ENCODE measurements at places on chromosomes 4 and X.
A peak's percentile ranks its signal among the peaks of the same experiment; 100 is the strongest.

DNA sequence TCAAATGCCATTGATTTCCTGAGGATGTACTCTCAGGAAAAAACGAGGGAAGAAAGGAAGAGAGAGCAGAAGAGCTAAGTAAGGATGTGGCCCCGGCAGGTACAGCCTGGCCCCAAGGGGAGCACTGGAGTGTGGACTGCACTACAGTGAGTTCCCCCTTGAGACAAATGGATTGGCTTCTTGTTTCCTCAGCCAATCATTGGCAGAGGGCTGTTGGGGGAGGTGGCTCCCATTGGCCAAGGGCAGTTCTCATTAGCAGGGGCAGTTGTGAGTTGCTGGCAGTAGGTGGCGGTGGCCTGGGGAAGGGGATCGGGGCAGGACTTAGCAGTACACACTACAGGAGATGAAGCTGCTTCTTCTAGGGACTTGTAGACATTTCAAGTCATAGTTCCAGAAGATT lies 24.1 kb upstream of the OCIAD2 start:
- no peak for DNase-seq

GRCh38 chr4:154422152-154422551 lies 69.4 kb downstream of the DCHS2 start:
- DNase-seq: no peak

DNA sequence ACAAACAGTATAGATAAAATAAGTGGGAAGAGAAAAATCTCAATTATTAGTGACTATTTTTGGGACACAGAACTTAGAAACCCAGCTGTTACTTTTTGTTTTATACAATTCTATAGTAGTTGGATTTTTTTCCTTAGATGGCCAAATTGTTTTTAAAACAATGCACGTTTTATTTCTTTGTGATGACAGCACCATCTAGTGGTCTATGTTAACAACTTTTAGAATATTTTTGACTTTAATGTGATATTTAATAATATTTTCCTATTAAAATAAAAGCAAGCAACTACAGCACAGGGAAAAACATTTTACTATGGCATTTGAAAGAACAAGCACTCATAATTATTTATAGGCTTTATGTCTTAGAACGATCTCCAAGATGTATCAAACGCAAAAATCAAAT lies 5.6 kb upstream of the SMIM31 start:
- no peak for DNase-seq

DNA sequence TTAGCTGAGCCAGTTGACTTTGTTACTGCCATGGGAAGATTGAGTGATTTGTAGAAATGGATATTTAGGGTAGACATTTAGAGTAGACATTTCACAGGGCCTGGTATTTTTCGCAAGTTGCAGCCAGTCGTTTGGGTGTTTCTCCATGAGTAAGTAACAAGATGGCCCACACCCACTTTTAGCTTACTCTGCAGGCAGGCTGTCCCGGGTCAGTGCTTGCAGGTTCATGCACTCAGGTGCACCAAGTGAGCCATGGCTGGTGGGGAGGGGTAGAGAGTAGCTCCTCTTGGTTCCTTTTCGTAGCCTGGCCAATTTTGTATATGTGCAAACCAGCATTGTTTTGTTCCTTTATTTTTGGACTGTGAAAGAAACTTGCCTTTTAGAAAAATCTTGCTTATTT lies 145.6 kb downstream of the POLA1 start:
- no peak for DNase-seq

DNA sequence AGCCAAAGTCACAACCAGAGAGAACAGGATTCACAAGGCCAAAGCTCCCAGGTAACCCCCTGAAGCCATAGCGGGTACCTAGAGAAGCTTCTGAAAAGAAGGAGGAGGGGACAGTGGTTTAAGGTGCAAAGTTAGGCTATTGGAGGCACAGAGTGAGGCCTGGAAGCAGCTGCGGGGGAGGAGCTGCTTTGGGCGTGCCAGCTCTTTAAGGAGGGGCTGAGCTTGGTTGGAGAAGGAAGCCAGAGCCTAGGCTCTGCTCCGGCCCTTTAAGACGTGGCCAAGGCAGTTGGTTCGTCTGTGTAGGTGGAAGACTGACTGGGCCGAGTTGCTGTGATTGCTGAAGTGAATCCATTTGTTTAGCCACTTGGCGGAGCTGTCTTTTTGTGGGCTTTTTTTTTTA lies 1.5 kb downstream of the KLF8 start:
- peak; percentile 84 for DNase-seq

DNA sequence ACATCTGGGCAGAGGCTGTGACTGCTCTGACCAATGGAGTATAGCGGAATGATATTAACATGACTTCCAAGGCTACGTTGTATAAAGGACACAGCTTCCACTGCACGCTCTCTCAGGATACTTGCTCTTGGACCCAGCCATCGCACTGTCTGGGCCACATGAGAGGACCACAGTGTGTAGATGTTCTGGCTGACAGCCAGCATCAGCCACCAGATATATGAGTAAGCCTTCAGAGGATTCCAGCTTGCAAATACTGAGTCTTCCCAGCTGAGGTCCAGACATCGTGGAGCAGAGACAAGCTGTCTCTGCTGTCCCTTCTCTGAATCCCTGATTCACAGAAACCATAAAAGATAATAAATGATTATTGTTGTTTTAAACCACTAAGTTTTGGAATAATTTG lies 146.8 kb upstream of the USP9X start:
- DNase-seq: no peak

DNA sequence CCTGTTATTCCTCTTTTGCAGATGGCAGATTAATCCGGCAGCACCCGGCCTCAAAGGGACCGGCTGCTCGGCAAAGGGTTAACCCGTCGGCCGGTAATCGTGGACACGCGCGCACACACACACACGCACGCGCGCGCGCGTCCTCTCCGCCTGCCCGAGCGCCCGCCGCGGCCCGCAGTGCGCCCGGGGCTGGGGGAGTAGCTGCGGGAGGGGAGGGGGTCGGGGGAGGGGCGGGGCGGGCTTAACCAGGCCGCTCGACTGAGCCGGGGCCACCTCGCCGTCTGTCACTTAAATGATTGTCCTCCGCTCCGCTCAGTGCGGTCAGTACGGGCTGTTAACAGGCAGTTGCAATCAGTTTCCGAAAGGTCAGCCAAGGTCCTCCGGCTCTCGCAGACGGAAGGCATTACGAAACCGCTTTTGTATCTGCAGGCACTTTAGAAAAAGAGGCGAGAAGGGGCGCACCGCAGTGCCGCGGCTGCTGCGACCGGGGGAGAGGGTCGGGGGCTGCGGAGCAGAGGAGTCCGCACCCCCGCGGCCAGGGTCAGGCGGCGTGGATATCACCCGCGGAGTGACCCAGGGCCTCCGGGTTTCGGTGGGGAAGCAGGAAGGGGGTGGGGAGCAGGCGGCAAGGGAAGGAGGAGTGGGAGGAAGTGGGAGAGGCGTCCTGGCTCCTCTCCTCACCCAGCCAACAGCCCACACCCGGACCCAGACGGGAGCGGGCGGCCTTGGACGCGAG lies 57.3 kb upstream of the BCOR start:
- DNase-seq: peak; percentile 88

DNA sequence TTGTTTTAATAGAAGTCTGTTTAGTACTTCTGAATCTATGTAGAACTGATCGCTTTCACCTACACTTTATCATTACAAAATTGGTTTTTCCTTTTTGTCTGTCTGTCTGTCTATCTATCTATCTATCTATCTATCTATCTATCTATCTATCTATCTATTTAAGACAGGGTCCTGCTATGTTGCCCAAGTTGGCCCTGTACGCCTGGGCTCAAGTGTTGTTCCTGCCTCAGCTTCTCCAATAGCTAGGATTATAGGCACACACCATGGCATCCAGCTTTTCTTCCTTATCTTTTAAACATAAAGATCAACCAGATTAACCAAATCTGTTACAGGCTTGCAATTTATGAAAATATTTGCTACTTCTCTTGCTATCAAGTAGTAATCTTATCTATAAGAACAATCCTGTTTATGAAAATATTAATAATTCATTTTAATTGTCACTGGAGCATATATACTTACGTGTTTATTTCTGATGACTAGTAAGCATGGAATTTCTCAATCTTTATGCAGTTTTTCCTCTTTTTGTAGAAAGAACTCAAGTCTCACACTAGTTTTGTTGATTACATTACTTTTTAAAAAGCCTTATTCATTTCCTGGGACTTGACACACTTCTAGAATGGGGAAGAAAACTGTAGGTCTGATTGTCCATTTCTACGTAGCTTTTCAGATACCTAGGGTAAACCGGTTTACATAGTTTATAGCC lies 24.5 kb downstream of the KIAA0232 start:
- no peak for DNase-seq

GRCh38 chrX:131067846-131068745 lies 9.9 kb downstream of the ARHGAP36 start:
- no peak for DNase-seq

DNA sequence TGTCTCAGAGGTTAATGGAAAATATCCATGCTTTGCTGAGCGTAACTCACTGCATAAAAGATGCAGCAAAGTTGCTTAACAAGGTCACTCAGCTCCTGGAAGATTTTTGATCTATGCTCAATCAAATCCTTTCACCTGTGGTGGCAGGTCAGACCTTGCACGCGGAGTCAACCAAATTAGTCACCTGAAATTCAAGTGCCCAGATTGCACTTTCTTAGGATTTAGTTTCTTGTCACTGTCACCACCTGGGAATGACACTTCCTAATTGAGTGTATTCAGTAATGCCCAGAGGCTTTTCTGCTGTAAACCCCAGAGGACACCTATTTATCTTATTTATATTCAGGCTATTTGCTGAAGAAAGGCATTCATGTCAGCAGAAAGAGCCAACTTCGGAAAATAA lies 215.8 kb upstream of the SMIM31 start:
- DNase-seq: no peak

- no peak for DNase-seq
These were observed 49.5 kb downstream of the DCLK2 start for GRCh38 chr4:150127757-150128156.

- DNase-seq: no peak
These were observed 531.8 kb downstream of the GLUD2 start for GRCh38 chrX:121579016-121579760.

DNA sequence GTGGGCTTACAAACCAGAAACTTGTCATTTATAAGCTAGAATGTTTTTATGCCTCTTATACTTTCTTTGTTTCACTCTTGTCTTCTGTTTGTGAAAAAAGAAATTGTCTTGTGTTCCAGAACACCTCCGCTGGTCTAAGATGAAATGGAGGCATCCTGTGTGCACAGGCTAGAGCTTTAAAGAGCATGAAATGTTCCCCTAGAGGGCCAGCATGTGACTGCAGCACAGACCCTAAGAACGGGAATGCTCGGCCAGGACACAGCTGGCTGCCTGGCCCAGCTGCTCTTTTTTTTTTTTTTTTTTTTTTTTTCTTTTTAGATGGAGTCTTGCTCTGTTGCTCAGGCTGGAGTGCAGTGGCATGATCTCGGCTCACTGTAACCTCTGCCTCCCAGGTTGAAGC lies 33.6 kb downstream of the SETD7 start:
- DNase-seq: no peak

DNA sequence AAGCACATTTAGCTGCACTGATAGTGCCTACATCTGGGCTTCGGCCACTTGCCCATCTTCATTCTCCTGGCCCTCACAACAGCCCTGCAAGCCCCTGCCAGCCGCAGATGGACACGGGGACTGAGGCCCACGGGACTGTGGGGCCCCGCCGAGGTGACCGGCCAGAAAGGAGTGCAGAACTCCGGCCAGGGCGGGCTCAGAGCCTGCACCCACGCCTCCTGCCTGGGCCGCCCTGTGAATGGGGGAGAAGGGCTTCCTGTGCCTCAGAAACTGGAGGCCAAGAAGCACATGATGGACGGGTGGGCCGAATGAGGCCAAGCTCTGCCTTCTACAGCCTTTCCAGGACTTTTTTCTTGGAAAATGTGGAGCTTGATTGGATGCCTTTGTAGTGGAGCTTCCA lies 35.7 kb upstream of the HGFAC start:
- DNase-seq: peak; percentile 29

- DNase-seq: no peak
These were observed 42.0 kb downstream of the ELOVL6 start for GRCh38 chr4:110156442-110156841.

- no peak for DNase-seq
These were observed 85.2 kb upstream of the STS start for GRCh38 chrX:7062276-7062675.

- no peak for DNase-seq
These were observed 21.7 kb upstream of the GEMIN8 start for GRCh38 chrX:14051416-14051815.

DNA sequence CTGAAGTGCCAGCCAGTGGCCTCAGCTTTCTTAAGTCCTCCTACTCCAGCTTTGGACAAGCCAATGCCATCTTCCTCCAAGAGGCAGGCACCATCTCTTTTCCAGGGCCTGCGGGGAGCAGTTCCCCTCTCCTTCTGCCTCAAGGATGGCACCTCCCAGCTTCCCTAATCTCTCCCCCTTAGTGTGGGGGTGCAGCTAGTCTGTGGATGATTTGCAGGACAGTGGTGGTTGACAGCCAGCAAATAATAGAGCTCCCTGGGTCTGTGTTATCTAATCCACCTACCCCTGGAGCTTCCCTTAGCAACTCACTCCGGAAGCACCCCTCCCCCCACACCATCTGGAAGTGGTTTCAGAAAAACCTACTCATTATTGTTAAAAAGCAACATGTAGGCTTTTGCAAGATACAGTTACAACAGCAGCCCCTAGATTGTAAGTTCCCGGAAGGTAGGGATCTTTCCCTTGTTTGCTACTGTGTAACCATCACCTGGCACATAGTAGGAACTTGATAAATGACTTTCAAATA lies 247.1 kb downstream of the BCOR start:
- no peak for DNase-seq

GRCh38 chrX:120790118-120790517 lies 85.5 kb downstream of the CT47B1 start:
- peak; percentile 71 for DNase-seq

- DNase-seq: no peak
These were observed 863 bp upstream of the RAB33A start for GRCh38 chrX:130170752-130171445.

DNA sequence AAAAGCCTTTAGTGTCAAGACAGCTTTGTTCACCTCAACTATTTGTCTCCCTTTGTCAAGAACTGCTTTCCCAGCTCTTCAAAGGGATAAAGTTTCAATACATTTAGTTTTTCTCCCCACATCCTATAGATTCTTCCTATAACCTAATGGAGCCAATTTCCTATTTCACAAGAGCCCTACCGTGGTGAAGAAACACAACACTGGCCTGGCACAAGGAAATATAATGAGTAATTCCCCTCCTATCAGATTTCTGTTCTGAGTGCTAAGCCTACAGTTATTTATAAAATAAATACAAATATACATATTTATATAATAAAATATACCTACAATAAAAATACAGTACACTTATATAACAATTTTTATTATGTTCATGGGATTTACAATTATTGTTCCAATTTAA lies 89.9 kb downstream of the SHISA3 start:
- DNase-seq: no peak

DNA sequence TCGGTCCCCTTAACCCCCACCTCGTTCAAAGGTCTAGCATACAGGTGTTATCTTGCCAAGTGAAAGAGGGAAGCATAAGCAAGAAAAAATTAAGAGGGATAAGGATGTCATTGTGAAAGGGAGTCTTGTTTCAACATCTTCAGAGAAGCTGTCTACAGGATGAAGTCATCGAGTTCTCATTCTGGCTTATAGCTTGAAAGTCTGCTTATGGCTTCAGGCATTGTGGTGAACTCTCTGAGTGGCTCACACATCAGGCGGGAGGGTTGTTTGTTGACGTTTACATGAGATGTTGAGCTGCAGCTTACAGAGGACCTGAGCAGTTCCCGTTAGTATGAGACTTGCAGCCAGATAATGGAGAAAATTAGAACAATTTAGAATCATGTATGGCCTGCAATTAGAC lies 16.6 kb downstream of the MAGEA9B start:
- no peak for DNase-seq

Data from sigmoid colon (tissue), 7 donors.